Epithelial cell of prostate (primary cell): ENCODE measurements at places on chromosomes 7 and 10.

- DNase-seq = no peak
Measured at GRCh38 chr10:77458986-77459590, 178.5 kb downstream of the KCNMA1 start.

DNA sequence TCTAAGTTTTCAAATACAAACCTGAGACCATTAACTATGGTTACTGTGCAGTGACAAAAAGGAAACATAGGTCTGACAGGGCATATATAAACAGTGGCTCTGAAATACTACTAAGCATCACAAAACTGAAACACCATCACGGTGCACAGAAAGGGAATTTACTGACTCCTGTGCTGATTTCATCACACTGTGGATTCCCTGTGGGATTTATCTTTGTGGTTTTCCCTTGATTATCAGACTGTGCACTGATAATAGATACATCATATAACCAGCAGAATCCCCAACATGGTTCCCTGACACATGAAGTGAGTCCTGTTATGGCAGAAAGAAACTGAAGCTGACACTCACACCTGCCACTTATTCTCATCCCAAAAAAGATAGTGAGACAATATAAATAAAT is 676.3 kb upstream of the KCND2 start:
- no peak for DNase-seq

GRCh38 chr7:66758950-66759628 is 18.6 kb downstream of the RABGEF1 start:
- DNase-seq = no peak

DNA sequence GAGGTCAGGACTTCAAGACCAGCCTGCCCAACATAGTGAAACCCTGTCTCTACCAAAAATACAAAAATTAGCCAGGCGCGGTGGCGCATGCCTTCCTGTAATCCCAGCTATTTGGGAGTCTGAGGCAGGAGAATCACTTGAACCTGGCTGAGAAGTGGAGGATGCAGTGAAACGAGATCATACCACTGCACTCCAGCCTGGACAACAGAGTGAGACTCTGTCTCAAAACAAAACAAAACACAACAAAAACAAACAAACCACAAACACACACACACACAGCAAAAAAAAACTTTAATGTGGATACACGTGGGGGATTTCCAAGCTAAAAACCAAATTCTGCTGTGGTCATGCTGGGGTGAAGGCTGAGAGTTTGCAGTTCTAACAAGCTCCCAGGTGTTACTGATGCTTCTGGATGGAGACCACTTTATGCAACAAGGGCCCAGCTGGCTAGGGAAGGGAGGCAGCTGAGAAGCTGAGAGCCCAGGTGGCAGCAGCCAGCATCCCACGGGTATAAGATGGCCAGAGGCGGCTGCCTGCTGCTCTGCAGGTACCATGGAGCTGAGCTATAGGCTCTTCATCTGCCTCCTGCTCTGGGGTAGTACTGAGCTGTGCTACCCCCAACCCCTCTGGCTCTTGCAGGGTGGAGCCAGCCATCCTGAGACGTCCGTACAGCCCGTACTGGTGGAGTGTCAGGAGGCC is at the start of gene ZP3:
TSS of gene ZP3 (plus strand) at position 538 of the 699 bp plus-strand sequence. CDS start at position 553, 15 bp downstream.
- no peak for DNase-seq

GRCh38 chr10:78348411-78349164 is 314.9 kb downstream of the RPS24 start:
- no peak for DNase-seq

GRCh38 chr10:96968682-96969423 is 136.8 kb downstream of the LCOR start:
- DNase-seq = no peak

GRCh38 chr7:67519171-67519570 is 522.5 kb downstream of the TYW1 start:
- DNase-seq = no peak

DNA sequence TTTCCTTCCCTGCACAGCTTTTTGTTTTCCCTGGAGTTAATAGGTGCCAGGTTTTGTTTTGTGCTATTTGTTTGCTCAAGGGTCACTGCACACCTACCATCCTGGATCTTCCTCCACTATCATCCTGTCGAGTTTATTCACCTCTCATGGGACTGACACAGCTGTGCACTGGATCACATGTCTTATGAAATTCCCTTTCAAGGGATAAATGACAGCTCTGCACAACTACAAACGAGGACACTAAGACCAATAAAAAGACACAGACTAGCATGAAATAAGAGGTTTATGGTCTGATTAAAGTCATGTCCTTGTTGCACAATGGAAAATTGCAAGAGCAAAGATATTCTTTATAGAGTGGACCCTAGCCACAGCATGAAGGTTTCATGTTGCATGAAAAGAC is 76.7 kb upstream of the SFMBT2 start:
- no peak for DNase-seq

DNA sequence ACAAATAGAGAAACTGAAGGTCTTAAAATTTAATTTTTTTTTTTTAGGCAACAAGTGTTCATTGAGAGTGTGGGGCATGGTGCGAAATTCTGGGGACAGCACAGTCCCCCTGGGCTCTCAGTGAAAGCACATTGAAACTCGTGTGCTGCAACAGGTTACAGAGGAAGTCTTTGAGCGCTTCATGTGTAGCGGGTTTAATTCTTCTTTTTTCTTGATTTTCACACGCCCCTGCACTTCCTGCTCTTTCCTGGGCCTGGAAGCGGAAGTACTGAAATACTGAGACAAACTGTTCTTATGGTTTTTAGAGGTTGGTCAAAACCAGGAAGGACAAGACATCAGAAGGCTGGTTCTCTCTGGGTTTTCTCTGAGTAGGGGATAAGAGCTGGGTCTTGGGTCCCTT is 203.5 kb downstream of the PTEN start:
- DNase-seq = no peak

GRCh38 chr7:47882635-47883034 is 65.6 kb downstream of the PKD1L1 start:
- DNase-seq = no peak

- DNase-seq = no peak
Measured at GRCh38 chr10:101684782-101685181, 10.2 kb downstream of the FBXW4 start.

GRCh38 chr7:139495580-139496125 is 12.2 kb upstream of the KLRG2 start:
- no peak for DNase-seq

GRCh38 chr7:124918662-124919061 is 11.0 kb downstream of the POT1 start:
- DNase-seq = no peak

DNA sequence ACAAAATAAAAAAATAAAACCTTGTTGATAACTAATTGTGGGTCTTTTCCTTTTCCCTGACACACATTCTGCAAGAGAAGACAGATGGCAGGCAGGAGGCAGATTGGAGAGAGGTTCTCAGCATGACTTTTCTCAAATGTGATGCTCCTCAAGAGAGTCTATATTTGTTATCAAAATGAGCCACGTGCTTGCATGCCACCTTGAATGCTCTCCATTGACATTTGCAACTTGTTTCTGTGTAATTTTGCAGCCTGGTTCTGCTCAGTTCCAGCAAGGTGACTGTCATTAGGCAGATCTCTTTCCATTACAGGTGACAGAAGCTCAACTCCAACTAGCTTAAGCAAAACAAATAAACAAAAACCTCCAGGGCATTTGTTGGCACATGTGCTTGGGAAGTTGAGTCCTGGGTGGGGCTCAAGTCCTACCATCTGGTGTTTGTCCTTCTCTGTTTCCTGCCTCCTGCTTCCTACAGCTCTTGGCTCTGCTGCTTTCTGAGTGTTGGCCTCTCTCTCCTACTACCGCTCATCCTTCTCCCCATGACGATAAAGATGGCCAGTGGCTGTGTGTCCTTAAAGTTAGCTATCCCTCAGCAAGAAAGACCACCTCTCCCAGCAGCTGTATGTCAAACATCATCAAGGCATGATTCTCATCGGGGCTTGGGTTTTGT is 56.7 kb downstream of the GRK5 start:
- no peak for DNase-seq

DNA sequence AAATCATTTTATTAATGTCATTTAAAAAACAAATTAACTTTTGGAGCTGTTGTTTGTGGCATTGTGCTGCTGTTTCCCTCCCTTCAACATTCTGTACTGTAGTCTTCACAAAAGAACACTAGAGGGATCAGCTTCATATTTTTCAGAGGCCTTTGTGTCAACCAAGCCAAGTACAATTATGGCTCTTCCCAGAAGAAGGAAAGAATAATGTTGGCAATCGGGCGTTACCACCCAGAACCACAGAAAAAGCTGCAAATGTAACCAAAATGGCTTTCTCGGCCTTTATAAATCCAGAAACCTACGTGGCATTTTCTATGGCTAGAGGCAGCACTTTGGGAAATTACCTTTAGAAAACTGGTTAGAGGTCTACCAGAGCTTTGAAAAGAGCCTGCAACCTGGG is 98.8 kb upstream of the COL1A2 start:
- DNase-seq = no peak

- no peak for DNase-seq
Measured at GRCh38 chr10:71038921-71039320, 150.6 kb upstream of the PCBD1 start.

GRCh38 chr7:29314148-29314547 is 119.6 kb downstream of the CHN2 start:
- DNase-seq = no peak

GRCh38 chr7:41786944-41787343 is 84.1 kb upstream of the INHBA start:
- DNase-seq = peak; percentile 5

DNA sequence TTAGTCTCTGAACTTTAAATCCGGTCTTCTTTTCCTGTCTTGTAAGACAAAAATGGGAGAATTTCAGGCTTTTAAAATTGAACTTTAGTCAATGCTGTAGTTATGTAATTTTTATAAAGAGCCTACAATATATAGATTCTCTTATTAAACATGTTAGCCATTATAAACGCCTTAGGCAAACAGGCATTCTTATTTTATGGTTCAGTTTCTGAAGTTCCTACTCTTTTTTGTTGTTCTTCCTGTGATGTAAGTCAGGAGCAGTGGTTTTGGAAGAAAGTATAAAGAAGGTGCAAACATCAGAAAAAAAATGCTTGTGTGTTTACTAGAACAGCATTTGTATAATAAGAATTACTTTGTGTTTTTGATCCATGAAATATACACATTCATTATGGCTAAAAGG is 41.6 kb downstream of the BICC1 start:
- no peak for DNase-seq

DNA sequence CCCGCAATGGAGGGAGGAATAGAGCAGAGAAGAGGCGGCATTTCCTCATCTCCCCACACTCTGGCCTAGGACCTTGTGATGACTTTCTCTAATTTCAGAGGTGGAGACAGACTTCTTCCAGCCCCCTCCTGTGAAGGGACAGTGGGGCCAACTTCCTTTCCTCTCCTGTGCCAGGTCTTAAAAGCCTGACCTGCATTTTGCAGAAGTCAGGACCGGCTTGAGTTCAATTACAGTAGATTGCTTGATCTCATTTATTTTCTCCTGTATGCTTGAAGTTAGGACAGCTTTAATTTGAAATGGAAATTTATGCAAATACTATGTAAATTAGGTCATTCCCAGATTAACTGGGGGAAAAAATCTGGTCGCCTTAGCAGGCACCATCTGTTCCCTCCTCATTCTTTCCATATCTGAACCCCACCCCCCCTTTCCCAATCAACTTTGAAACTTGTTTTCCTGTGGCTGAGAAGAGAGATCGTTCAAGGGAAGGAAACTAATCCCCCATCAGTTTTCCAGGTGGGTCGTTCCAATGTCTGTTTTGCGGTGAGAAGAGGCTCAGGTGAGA is 57.1 kb downstream of the SYPL1 start:
- DNase-seq = no peak

- no peak for DNase-seq
Measured at GRCh38 chr7:77536017-77536412, 1.1 kb upstream of the PTPN12 start.

- DNase-seq = no peak
Measured at GRCh38 chr10:60260321-60260720, 129.4 kb downstream of the ANK3 start.

DNA sequence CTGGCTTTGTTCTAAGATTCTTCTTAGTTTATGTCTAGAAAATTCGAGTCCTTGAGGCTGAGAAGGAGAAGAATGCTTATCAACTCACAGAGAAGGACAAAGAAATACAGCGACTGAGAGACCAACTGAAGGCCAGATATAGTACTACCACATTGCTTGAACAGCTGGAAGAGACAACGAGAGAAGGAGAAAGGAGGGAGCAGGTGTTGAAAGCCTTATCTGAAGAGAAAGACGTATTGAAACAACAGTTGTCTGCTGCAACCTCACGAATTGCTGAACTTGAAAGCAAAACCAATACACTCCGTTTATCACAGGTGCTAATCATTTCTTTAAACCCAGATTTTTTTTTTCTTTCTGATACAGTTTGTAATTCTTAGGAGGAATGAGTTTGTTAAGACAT is 6.7 kb downstream of the CEP55 start:
- no peak for DNase-seq

GRCh38 chr10:100828738-100829096 is 83.3 kb downstream of the PAX2 start:
- no peak for DNase-seq

DNA sequence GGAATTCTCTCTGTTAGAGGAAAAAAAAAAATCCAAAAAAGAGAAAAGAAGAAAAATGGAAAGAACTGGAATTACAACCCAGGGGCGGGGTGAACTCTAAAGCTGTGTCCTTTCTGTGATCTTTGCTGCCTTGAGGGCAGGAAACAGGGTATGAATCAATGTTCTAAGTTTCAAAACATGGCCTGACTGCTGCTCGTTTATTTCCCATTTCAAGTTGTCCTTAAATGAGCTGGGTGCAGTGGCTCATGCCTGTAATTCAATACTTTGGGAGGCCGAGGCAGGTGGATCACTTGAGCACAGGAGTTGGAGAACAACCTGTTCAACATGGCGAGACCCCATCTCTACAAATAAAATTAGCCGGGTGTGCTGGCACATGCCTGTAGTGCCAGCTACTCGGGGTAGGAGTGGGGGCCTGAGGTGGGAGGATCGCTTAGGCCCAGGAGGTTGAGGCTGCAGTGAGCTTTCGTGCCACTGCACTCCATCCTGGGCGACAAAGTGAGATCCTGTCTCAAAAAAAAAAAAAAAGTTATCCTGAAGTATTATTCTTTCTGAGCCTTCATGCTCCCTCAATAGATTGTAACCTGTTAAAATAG is 24.7 kb upstream of the TFAM start:
- DNase-seq = no peak

- DNase-seq = no peak
Measured at GRCh38 chr10:111207500-111207899, 130.7 kb downstream of the ADRA2A start.

DNA sequence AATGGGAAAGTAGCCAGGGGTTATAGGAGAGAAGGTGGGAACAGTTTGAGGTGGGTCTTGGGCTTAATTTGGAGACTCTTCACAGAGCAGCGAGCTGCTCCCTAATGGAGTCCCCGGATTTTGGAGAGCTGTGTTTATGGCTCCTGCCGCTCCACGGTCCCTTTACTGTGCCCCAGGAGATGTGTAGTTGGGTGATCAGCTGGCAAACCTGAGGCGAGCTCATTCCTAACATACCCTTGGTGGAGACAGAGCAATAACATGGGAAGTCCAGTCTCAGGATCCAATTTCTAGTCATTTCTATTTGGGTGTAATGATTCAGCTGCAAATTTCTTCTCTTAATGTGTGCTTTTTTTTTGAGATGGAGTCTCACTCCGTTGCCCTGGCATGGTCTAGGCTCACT is 1.5 kb downstream of the GARIN1A start:
- no peak for DNase-seq
